Cardiac atrium fibroblast (primary cell): ENCODE measurements at places on chromosomes 1 and 21. TPM values are rescaled to one million over a fixed set of nuclear protein-coding genes. Genes with fewer than 3 reads are reported as not detected.

The RSPH1 gene
- not detected in 2 replicates for total RNA-seq

The DENND1B gene
- 6.3 and 6.6 TPM in 2 replicates for total RNA-seq

The KIF14 gene
- total RNA-seq = 2.8 and 2.9 TPM in 2 replicates

The RPS8 gene
- 2,598 and 3,490 TPM in 2 replicates for total RNA-seq

The CLDN17 gene
- not detected in 2 replicates for total RNA-seq

The NUDT4B gene
- 26.0 and 40.8 TPM in 2 replicates for total RNA-seq

The TTC39A gene
- total RNA-seq = not detected in 2 replicates

The OR2L5 gene
- not detected in 2 replicates for total RNA-seq

The OVAAL gene
- total RNA-seq = not detected in 2 replicates

The CSDE1 gene
- total RNA-seq = 533 and 591 TPM in 2 replicates

The FYB2 gene
- total RNA-seq = not detected in 2 replicates

The FGR gene
- total RNA-seq = 0.16 TPM in 1 of 2 replicates, not detected in the other

The AMY2A gene
- not detected in 2 replicates for total RNA-seq
